ENCODE measurements at places on chromosomes 4 and X.

DNA sequence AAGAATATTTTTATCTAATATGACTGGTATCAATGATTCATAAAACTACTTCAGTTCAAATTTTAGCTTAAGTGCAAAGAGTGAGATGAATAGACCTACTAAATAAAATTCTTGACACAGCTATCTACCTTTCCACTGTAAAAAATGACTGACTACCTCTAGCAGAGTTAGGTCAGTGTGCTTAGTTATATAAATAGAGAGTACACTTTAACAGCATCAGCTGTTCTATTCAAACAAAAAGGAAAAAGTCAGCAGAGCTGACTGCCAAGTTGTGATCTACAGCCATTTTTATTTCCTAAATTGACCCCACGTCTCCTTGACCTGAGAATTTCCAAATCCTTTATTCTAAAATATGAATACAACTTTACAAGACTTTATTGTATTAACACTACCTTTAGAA, 262.4 kb downstream of the CAMK2D start:
- DNase-seq: no peak

DNA sequence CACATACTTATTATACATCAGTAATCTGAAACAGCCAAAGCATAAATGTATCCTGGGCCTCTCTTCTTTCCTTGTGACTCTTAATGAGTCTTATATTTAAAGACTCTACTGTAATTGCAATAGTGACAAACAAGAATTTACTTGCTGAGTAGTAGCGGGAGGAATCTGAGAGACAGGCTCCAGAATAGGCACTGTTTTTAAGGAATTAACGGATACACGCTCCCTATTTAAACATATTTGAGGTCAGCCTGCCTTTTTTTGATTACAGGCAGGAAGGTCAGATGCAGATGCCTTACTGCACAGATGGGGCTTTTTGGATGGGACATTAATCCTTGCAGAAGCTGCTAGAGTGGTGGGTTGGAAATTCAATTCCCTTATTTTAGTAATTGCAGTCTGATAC, 196.3 kb upstream of the ANXA3 start:
- DNase-seq: no peak

DNA sequence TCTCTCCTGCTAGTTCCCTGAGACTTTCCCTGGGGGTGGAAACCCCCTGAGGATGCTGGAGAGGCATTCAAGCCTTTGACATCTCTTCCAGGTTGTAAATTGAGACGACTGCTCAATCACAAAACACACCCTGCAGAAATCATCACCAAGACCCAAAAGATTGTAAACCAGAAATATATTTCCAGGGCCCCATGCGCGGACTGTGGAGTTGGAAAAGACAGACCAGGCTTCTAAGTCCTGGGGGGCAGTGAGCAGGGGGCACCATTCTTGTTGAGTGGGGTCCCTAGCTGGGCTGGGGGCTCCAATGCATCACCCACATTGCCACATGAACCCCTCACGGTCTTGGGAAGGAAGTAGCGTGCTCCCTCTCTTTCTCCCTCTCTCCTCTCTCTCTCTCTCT, 87.9 kb upstream of the C4orf50 start:
- DNase-seq: no peak

GRCh38 chrX:45799576-45799975, 598.9 kb upstream of the DIPK2B start:
- DNase-seq: no peak

All from MV-4-11 (cell line).